Kidney capillary endothelial cell (primary cell): ENCODE measurements at places on chromosomes 3 and 15.

- DNase-seq, result peak; percentile 79
These were observed 7.3 kb upstream of the ZBTB38 start for GRCh38 chr3:141360888-141361598.

GRCh38 chr3:196149831-196150301 lies 61.3 kb downstream of the ZDHHC19 start:
- no peak for DNase-seq

DNA sequence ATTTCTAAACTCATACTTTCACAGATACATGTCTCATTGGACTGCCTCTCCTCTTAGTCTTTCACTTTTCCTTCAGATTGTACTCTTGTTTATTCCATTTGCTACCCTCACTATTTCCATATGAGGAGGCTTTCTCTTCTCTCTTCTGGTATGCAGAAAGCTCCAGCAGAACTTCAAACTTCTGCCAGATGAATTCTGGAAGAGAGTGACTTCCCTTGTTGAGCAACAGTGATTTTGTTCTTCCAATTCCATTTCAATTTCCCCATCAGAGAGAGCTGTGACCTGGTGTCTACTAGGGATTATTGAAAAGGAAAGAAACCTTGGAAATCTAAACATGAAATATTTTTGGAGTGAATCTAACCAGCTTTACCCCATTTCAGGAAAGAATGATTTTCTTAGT lies 523.2 kb upstream of the ZNF717 start:
- no peak for DNase-seq

GRCh38 chr15:58134886-58135285 lies 3.3 kb upstream of the AQP9 start:
- no peak for DNase-seq

DNA sequence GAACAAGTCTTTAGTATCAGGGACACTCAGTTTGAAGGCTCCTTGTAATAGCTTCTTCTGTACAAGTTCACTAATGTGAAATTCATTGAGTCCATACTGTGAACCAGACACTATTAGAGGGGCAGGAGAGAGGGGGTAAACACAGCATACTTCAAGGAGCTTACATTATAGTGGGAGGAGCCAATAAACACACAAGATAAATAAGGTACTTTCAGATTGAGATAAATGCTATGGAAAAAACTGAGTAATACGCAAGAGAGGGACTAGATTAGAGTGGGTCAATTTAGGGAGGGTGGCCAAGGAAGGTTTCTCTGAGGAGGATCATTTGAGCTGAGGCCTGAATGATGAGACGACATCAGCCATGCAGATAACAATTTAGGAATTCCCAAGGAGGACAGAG lies 3.1 kb upstream of the AKAP13 start:
- no peak for DNase-seq

DNA sequence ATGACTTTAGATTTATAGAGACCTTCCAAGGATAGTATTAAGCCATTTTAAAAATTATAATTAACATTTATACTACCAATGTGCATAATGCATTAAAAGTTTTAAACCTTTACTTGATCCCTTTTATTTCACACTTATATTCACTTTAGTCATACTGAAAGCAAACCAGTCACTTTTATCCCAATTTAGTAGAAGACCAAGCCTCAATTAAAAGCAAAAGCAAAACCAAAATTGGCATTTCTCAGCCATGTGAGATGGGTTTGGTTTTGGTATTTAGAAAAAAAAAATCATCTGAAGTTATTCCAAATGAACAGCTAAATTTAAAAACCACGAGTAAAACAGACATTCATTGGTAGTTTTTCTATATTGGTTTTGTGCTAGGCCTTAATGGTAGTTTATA lies 249.4 kb downstream of the LPP start:
- DNase-seq, result no peak

DNA sequence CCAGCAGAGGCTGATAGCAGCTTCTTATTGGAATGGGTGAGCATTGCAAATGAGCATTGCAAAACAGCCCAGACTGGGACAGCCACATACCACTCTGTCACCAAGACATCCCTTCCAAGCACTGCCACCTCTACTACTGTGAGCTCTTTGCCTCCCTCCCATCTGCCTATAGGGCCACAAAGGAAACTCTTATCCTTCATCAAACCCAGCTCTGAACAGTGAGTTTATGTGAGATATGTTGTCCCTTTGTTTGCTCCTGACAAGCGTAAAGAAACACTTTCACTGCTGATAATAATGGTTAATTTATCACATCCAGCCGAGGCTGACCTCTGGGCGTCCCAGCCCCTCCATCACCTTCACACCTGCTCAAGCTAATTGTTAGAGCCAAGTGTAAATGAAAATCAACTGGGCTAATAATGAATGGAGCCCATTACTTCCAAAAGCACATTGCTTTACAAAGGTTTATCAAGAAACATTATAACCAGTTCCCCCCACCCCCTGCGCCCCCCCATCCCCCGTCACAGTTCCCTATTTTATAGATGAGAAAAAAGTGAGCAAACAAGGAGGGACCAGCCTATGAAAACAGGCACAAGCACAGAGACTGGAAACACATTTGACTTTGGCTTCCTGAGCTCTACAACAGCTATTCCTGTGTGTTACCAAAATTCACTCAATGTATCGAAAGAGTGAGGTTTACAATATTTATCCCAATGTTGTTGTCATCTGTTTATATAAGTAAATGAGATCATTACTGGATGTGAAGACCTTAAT lies 146.3 kb downstream of the ANXA2 start:
- DNase-seq, result no peak

- no peak for DNase-seq
These were observed 26.6 kb downstream of the APBA2 start for GRCh38 chr15:28912422-28912821.

DNA sequence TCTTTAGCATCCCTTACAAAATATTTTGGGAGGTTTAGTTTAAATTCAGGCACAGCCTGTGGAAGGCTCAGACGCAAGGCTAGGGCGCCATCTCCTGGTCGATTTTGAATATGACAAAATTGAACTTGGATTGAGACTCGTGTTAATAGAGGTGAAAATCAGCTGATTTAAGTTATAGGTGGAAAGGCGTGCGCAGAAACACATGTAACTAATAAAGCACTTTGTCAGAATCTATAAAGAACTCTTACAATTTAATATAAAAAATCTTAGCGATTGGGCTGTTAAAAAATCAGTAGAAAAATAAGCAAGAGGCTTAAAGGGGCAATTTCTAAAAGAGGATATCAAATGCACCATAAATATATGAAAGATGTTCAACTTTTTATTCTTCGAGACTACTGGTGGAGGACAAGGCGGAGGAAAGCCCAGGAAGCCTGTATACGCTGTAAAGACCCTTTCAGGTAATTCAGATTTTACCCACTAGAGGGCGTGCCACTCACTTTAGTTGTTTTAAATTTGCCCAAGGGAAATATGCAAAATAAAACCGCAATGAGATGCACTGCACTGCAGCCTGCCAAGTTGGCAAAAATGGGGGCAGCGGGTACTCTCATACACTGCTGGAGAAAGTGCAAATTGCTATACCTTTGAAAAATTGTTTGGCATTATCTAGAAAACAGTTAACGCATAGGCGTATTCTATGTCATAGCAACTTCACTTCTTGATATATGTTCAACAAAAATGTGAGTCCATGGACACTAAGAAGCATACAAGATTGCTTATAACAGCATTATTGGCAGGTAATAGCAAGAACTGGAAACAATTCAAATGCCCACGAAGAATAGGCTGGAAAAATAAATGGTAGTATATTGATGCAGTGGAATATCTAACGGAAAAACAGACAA lies 64.7 kb downstream of the SLC30A4 start:
- peak; percentile 82 for DNase-seq

DNA sequence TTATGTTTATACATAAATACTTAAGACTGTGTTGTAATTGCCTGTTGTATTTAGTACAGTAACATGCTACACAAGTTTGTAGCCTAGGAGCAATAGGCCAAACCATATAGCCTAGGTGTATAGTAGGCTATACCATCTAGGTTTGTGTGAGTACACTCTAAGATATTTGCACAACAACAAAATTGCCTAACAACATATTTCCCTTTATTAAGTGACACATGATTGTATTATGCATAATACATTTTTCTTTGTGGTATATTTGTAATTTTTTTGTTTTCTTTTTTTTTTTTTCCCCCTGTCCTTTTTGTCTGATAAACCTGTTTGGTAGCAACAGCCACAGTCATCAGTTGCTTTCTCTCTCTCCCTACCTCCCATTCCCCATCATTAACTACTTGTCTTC lies 945.6 kb downstream of the ZPLD1 start:
- no peak for DNase-seq

- DNase-seq, result no peak
These were observed 35.2 kb downstream of the IFT122 start for GRCh38 chr3:129474984-129475804.

DNA sequence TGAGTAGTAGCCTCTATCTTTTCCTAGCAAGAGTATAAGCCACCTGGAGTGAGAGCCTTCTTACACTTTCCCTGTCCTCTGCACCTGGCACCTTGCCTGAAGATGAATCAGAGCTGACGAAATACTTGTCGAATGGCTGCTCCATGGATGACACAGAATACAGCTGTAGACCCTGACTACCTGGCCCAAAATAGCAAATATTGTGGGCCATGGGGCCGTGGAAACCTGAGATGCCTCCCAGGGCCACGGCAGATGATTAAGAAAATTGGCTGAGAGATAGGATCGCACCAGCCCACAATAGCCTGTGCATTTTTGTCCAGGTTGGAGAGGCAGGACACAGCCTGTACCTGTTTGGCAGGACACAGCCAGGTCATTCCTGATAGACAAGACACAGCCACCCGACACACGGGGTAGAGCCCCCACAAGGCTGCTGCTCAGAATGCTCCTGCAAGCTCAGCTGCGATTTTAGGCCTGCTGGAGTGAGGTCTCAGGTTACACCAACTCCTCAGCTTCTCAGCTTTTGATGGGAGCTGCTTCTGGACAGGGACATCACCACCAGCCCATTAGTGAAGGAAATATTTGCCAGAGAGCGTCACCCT lies 22.9 kb upstream of the TPM1 start:
- no peak for DNase-seq

GRCh38 chr3:107172411-107172810 lies 204.8 kb upstream of the CCDC54 start:
- no peak for DNase-seq

DNA sequence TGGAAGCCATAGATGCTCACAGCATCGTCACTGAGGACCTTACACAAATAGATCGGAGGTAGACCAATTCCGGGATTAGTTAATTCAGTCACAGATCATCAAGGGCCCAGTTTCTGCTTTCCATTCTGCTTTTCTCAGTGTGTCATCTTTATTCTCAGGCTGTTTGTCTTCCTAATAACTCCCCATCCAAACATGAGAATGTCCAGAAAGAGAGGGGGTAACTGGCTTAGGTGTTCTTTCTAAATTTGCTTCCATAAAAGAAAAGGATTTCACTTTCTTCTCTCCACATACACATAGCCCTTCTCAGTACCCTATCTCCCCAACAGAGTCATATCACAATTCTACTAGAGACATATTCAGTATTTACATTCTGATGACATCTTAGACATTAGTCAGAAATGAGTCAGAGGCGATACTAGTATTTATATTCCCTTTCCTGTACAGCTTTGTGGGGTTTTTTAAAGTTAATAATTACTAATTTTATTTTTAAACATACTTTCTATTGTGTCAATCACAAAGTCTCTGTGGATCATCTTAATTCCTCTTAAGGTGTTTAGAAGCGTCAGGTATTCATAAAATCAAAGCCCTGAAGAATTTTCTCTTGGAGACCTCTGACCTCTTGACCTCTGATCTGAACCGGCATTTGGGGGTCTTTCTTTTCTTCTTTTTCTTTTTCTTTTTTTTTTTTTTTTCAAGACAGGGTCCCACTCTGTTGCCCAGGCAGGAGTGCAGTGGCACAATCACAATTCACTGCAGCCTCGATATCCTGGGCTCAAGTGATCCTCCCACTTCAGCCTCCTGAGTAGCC lies 24.3 kb upstream of the IL12A start:
- peak; percentile 65 for DNase-seq

DNA sequence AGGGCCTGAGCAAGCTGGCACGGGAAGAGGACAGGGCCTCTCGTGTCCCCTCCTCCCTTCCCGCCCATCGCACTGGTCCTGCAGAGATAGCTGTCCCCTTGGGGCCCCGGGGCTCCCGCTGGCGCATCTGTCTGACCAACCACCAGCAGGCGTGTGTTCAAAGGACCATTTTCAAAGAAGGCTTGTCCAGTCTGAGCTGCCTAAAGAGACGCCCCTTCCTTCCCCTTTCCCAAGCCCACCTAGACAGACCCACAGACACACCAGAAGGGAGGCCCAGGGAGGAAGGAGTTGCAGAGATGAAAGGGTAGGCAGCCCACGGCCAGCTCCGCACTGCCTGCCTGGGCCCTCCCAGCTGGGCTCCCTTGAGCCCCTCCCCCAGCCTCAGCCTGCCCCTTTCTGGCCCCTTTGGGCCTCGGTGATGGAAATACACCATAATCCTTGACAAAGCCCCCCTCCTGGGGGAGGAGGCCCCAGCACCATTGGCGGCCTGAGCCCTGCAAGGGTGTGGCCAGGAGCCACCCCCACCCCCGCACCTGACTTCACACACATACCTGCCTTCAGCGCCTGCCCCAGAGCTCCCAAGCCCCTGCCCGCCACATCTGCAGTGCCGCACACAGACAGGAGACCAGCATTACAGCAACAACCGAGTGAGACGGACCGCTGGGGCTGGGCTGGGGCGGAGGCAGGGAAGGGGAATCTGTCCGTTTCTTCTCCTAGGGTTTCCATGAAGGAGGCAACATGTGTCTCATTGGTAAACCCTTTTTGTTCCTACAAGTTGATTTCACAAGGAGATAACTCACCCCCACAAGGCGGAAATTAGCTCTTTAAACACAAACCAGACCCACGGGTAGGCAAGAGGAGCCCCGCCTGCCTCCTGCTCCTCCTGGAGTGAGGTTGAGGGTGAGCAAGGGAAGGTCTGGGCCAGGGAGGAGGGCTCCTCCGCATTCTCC lies at the start of gene STRA6:
TSS of gene STRA6 (minus strand) at position 336 of the 950 bp plus-strand sequence. CDS start 520 bp downstream, outside the sequence.
- DNase-seq, result no peak

DNA sequence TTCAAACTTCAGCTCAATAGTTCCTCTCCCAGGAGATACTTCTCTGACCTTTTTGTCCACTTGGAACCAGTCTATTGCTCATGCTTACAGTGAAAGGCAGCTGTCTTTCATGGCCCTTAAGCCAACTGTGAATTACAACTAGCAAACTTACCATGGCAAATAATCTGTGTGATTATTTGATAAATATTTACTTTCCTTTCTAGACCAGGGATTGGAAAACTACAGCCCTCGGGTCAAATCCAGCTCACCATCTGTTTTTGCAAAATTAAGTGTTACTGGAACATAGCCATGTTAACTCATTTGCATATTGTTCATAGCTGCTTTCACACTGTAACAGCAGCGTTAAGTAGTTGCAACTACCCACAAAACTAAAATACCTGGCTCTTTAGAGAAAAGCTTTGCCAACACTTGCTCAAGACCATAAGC lies 289.1 kb upstream of the MCTP2 start:
- peak; percentile 9 for DNase-seq

- DNase-seq, result no peak
These were observed 13.4 kb downstream of the TRAIP start for GRCh38 chr3:49842843-49843517.

- no peak for DNase-seq
These were observed 265.0 kb downstream of the TAFA4 start for GRCh38 chr3:68667346-68667745.

GRCh38 chr3:11140030-11140712 lies 14.1 kb upstream of the HRH1 start:
- no peak for DNase-seq
